Astrocyte (in vitro differentiated cells and primary cell): ENCODE measurements at places on chromosomes 3 and 15.

- DNase-seq, result no peak
These were observed 902 bp upstream of the ZCWPW2 start for GRCh38 chr3:28347374-28348264.

GRCh38 chr3:85672761-85673160 is 714.0 kb downstream of the CADM2 start:
- no peak for DNase-seq

DNA sequence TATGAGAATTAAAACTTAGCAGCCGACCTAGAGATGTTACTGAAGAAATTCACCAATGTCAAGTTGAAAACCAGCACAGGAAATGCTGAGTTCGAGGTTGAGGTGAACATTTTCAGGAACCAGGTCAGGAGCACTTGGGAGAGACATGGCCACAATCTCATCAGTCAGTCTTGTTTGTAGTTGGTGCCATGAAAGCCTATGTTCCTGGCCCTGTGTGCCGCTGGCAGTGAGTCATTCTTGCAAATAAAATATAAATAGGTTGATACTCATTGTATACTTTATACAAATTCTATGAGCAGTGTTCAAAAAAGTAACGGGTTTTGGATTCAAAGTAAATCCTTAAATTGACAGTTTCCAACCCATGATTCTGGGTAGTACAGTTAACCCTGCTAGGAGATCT is 1.5 kb upstream of the FSIP1 start:
- no peak for DNase-seq

DNA sequence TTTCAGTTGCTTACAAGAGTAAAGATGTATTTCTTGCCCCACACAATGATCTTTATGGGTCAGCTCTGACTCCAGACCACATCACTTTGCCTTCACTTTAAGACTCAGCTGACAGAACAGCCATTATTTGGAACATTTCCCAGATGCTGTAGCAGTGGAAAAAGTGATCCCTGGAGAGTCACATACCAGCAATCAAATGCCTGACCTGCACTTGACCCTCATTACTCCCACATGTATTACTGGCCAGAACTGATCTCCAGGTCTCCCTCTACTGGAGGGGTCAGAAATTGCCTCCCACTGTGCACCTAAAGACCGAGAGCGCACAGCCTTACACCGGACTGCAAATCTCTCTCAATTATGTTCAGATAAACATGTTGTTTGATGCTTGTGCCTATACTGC is 88.6 kb upstream of the ZNF385D start:
- DNase-seq, result peak; percentile 97

- DNase-seq, result no peak
These were observed 72.5 kb downstream of the ATP2B2 start for GRCh38 chr3:10432931-10433330.
